ENCODE measurements at places on chromosomes 1 and 21.

GRCh38 chr1:218066332-218066731 is 218.8 kb upstream of the RRP15 start:
- DNase-seq: no peak

DNA sequence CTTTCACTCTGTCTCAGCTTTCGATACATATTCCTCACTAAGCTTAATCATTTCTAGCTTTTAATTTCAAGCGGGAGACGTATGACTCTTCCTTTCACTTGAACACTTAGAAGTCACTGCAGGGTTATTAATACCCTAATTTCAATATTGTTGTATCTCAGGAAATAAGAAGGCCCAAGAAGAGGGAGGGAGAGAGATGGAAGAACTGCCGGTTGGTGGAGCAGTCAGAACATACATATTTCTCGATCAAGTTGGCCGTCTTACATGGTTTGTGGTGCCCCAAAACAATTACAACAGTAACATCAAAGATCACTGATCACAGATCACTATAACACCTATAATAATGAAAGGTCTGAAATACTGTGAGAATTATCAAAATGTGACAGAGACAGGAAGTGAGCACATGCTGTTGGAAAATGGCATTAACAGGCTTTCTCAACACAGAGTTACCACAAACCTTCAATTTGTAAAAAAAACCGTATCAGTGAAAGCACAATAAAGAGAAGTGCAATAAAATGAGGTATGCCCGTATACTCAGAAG is 145.4 kb upstream of the HP1BP3 start:
- DNase-seq: no peak

GRCh38 chr1:65065524-65066418 is 82.2 kb upstream of the AK4 start:
- DNase-seq: no peak

DNA sequence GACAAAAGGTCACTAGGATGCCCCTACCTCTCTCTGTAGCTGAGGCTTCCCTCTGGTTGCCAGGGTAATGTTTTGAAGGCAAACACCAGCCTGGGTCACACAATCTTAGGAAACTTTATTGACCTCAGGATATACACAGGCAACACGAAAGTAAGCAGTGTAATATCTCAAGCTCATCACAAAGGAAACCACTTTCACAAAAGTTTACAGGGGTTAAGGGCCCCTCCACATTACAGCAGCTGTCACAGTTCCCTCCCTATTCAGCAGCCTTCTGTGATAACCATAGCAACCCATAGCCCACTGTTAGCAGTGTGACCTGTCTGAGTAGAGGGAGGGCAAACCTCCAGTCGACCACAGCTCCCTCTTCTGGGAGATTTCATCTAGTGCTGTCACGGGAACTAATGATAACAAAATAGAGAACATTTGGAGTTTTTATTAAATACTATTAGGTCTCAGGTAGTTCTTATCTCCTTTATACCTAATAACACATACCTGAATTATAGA is 149.8 kb downstream of the PTPRC start:
- DNase-seq: no peak

DNA sequence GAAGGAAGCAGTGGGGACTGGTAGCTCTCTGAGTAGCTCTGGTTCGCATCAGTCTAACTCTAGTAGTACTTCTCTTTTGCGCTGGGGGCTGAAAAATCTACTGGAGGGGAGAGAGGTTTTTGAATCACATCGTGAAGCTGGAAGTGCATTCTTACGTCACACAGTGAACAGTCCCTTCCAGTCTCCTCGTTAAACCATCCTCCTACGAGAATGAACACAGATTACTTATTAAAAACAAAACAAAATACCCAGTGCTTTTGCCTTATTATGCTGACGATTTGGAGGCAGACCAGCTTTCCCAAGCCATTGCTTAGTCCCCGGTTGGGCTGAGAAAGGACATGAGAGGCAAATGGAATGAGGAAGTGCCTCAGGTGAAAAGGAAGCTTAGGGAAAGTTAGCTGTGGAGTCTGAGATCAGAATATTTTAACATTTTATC is 16.1 kb downstream of the HUNK start:
- no peak for DNase-seq

- DNase-seq: no peak
Observed at GRCh38 chr21:33168886-33169285, 60.9 kb upstream of the IFNAR2 start.

DNA sequence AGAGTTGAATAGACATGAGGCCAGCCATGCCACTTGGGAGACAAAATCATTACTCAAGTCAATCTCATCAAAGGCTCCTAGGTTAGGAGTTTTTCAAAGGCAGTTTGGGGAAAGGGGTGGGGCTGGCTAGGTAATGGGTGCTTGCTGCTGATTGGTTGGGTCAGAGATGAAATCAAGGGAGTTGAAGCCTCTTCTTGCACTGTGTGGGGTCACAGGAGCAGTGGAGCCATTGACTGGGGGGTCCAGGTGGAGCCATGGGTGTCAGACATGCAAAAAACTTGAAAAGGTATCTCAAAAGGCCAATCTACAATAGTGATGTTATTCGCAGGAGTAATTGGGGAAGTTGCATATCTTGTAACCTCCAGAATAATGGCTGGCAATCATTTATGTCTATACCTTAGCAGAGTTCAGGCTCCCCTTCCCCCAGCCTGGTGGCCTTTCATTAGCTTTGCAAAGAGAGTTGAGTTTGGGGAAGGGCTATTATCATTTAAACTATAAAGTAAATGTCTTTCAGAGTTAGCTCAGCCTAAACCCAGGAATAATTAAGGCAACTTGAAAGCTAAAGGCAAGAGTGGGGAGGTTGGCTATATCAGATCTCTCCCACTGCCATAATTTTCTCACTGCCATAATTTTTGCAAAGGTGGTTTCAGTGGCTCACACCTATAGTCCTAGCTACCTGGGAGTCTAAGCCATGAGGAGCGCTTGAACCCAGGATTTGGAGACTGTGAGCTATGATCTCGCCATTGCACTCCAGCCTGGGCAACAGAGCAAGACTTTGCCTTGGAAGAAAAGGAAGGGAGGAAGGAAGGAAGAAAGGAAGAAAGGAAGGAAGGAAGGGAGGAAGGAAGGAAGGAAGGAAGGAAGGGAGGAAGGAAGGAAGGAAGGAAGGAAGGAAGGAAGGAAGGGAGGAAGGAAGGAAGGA is 7.8 kb upstream of the PINK1 start:
- no peak for DNase-seq

DNA sequence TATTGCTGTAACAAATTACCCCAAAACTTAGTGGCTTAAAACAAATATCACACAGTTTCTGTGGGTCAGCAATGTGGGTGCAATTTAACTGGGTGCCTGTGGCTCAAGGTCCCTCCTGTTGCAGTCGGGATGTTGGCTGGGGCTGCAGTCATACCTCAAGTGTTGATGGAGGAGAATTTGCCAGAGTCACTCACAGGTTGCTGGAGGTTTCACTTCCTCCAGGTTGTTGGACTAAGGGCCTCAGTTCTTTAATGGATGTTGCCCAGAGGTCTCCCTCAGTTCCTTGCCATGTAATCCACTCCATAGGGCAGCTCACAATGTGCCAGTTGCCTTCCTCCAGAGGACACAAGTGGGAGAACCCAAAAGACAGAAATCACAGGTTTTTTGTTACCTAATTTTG is 2.5 kb upstream of the TAF13 start:
- no peak for DNase-seq

DNA sequence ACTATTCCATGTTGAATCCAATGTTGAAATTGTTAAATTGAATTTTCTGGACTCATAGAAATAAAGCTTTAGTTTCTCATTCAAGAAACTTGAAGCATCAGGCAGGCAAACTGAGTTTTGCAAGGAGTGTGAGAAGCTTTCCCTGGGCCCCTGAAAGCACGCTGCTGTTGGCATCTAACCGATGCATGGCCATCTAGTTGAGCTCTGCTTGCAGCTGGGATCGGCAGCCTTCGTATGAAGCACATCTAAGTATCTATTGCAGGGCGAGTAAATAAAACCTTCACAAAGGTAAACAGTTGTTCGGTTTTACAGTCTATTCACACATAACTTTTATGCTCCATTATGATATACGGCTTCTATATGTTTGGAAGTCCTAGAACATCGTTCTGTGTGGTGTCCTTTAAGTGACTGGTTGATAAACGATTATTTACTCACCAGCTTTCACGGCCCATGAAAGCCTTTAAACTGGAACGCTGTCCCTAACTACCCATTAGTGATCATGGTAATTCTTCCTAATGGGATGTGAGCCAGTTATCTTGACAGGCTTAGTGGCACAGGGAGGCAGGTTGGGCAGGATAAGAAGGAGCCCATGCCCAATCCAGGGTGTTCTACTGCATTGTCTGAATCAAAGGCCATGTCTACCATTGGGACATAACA is 71.7 kb downstream of the SEC16B start:
- DNase-seq: no peak

GRCh38 chr1:22584001-22584562 is 20.8 kb downstream of the EPHA8 start:
- DNase-seq: no peak

- no peak for DNase-seq
Observed at GRCh38 chr1:15578921-15579682, 5.7 kb downstream of the AGMAT start.

DNA sequence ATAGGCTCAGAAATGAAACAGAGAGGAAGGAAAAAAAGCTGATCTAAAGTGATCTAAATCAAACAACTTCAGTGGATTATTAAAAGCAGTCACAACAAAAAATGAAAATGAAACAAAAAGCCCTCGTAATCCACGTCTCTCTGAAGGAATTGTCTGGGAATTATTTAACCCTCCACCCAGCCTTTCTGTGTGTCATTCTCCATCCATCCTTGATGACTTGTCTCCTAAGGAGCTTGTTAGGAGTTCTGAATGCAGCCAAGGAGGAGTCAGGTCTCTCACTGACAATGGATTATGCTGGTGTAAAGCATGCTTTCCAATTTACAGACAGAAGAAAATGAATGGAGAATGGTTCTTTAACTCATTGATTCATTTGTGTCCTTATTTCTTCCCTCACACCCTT is 359.3 kb upstream of the RUNX1 start:
- DNase-seq: no peak

GRCh38 chr1:229848752-229849677 is 218.0 kb upstream of the GALNT2 start:
- DNase-seq: no peak
